Vein endothelial cell (primary cell): ENCODE measurements at places on chromosomes 16 and 17. TPM values are rescaled to one million over a fixed set of nuclear protein-coding genes. Genes with fewer than 3 reads are reported as not detected.

Gene NPIPB2
- total RNA-seq = 2.6 and 4.6 TPM in 2 replicates

Gene NR1D1
- 2.3 and 2.9 TPM in 2 replicates for total RNA-seq

Gene KCNJ12
- total RNA-seq = 0.33 and 1.9 TPM in 2 replicates

Gene SP6
- 0.33 and 1.2 TPM in 2 replicates for total RNA-seq

Gene PHOSPHO1
- total RNA-seq = 0.29 TPM in 1 of 2 replicates, not detected in the other

Gene C1QTNF8
- total RNA-seq = not detected in 2 replicates

Gene TMEM100
- 0.65 TPM in 1 of 2 replicates, not detected in the other for total RNA-seq

Gene CACNG3
- total RNA-seq = not detected in 2 replicates

Gene KRTAP4-3
- total RNA-seq = not detected in 2 replicates

Gene DYNLRB2
- not detected in 2 replicates for total RNA-seq

Gene SLC47A2
- not detected in 2 replicates for total RNA-seq

Gene SHCBP1
- 10.1 and 23.8 TPM in 2 replicates for total RNA-seq

Gene SLC12A3
- not detected in 2 replicates for total RNA-seq

Gene TBC1D28
- not detected in 2 replicates for total RNA-seq

Gene STARD3
- total RNA-seq = 31.7 and 45.7 TPM in 2 replicates

Gene CASKIN1
- under 0.01 TPM in 2 replicates for total RNA-seq

Gene CDK3
- total RNA-seq = 0.33 and 1.5 TPM in 2 replicates

Gene KRT27
- total RNA-seq = not detected in 2 replicates

Gene KRTAP1-5
- total RNA-seq = not detected in 2 replicates

Gene HYDIN
- not detected in 2 replicates for total RNA-seq

Gene MYL4
- 1.5 and 2.0 TPM in 2 replicates for total RNA-seq

Gene GPR142
- not detected in 2 replicates for total RNA-seq

Gene NLRC5
- 10.5 and 18.0 TPM in 2 replicates for total RNA-seq

Gene KRTAP17-1
- not detected in 2 replicates for total RNA-seq

Gene OR2C1
- not detected in 2 replicates for total RNA-seq

Gene TNFRSF17
- total RNA-seq = not detected in 2 replicates

Gene KCNJ18
- not detected in 2 replicates for total RNA-seq

Gene CCL7
- total RNA-seq = 0.38 TPM in 1 of 2 replicates, not detected in the other
